ENCODE measurements at places on chromosomes 3 and 15. TPM values are rescaled to one million over a fixed set of nuclear protein-coding genes. Genes with fewer than 3 reads are reported as not detected.

Gene C2CD4B
- 0.23 TPM for total RNA-seq

Gene PP2D1
- total RNA-seq = not detected

Gene TNFAIP8L3
- not detected for total RNA-seq

- H3K4me3 ChIP-seq = no peak overlapping the region
- H3K4me1 ChIP-seq = peaks cover 2% of the 10 kb centered on the region
- DNase-seq = no peak
- no peaks in the 10 kb centered on the region for H3K27me3 ChIP-seq
These were observed 138.0 kb upstream of the P2RY1 start for GRCh38 chr3:152696962-152697361.

DNA sequence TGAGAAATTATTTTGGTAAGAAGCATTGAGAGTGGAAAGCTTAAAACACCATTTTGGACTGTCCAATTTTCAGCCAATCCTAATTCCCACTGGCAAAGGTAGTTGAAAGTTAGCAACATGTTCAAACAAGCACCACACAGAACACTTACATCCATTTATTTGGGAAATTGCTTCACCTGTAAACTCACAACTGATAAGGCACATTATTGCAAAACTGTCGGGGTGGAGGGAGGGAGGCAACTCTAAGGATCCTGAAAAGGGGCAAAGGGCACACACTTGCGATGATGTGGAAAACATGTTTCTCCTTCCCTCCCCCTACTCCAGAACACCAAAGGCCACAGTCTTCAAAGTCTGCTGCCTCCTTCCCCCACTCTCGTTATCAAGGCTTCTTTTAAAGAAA lies 9.4 kb downstream of the TMEM41A start:
- peaks cover 19% of the 10 kb centered on the region for H3K4me1 ChIP-seq
- peaks cover 37% of the 10 kb centered on the region for H3K36me3 ChIP-seq
- H3K27me3 ChIP-seq = no peaks in the 10 kb centered on the region

DNA sequence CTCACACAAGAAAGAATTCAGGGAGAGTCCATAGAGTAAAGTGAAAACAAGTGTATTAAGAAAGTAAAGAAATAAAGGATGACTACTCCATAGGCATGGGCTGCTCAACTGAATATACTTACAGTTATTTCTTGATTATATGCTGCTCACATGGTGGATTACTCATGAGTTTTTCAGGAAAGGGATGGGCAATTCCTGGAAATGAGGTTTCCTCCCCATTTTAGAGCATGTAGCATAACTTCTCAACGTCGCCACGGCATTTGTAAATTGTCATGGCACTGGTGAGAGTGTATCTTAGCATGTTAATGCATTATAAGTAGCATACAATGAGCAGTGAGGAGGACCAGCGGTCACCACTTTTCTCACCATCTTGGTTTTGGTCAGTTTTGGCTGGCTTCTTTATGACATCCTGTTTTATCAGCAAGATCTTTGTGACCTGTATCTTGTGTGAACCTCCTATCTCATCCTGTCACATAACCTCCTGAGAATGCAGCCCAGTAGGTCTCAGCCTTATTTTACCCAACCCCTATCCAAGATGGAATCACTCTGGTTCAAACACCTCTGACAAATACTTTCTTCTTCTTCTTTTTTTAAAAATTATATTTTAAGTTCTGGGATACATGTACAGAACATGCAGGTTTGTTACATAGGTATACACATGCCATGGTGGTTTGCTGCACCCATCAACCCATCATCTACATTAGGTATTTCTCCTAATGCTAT lies 849.7 kb downstream of the TBL1XR1 start:
- no peak overlapping the region for H3K27ac ChIP-seq
- H3K4me1 ChIP-seq = no peaks in the 10 kb centered on the region
- DNase-seq = no peak
- no peak overlapping the region for H3K4me3 ChIP-seq
- H3K27me3 ChIP-seq = no peaks in the 10 kb centered on the region

DNA sequence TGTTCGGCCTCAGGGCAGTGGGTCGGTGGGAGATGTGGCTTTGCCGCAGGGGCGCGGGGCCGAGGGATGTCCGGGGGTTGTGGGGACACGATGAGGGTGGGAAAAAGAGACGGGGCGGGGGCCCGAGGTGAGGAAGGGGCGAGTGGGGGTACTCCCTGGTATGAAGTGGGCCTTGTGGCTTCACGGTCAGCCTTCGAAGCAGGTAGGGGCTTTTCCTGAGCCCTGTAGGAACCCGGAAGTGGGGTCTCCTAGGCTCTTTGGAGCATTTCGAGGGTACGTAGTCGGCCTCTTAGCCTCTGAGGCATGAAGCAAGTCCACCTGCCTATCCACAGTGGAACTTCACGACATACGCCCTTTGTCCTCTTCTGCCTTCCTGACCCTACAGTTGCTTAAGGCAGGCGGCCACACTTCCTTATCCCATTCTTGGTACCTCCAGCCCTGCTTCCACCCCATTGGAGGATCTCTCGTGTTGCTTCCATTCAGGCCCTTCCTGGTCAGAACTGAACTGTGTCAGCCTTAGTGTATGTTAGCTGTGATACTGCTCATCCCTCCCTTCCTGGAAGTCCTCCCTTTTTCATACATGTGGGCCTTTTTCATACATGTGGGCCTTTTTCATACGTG lies 389 bp downstream of the ARPC4 start:
- peak overlapping the region; percentile 99 for H3K27ac ChIP-seq
- no peaks in the 10 kb centered on the region for H3K27me3 ChIP-seq
- peak overlapping the region; percentile 97 for H3K4me3 ChIP-seq
- peaks cover 68% of the 10 kb centered on the region for H3K36me3 ChIP-seq

DNA sequence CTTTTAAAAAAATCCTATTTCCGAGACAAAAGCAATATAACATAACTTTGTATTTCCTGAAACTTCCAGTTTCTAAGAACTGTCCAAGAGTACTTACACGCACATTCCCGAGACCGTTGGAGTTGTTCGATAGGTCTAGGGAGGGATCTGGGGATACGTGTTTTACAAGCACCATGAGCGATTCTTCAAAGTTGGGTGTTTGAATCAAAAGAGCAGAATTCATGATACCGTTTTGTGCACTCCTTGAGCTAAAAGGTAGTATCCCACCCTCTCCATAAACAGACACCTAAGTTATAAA lies 700 bp upstream of the EDEM1 start:
- H3K27me3 ChIP-seq = no peaks in the 10 kb centered on the region
- peaks cover 28% of the 10 kb centered on the region for H3K36me3 ChIP-seq
- peaks cover 27% of the 10 kb centered on the region for H3K4me1 ChIP-seq
- DNase-seq = no peak

Gene ZNF501
- total RNA-seq = 2.0 TPM

DNA sequence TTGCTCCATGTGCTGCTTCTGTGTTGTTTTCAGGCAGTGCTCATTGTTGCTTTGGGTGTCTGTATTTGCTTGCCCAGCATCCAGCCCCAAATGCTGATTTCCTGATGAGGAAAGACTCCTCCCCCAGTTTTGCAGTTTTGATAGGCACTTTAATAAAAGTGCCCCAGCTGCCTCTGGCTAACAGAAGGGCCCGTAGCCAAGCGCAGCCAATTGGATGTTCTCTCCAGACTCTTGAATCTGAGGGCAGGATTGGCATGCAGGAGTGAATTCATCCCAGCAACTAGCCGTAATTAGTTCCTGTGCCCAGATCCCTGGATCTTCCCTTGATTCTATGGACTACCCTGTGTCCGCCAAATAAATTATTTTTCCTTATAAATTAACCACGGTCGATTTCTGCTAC lies 14.8 kb upstream of the SEMA5B start:
- DNase-seq = no peak

Gene XCR1
- total RNA-seq = not detected

- no peaks in the 10 kb centered on the region for H3K36me3 ChIP-seq
- no peak overlapping the region for H3K27ac ChIP-seq
- H3K4me1 ChIP-seq = no peaks in the 10 kb centered on the region
- H3K27me3 ChIP-seq = no peaks in the 10 kb centered on the region
These were observed 121.6 kb upstream of the GRM7 start for GRCh38 chr3:6739288-6739687.

DNA sequence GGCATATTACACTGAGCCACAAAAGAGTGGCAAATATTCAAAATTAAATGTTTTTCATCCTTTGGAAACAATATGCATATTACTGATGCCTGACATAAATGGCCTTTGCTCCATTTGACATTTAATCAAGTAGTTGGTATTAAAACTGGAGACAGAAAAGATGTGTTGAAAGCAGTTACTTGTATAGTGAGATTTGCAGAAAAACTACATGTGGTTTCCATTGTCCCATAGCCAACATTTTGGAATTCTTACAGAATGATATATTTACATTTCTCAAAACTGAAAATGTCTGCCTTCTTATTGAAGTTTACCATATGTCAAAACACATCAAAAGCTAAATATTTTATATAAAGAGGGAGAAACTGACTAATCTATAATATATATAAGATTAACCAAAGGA lies 21.6 kb downstream of the SHOX2 start:
- H3K4me1 ChIP-seq = no peaks in the 10 kb centered on the region
- H3K4me3 ChIP-seq = no peak overlapping the region
- no peak for DNase-seq
- H3K27ac ChIP-seq = no peak overlapping the region
- H3K36me3 ChIP-seq = no peaks in the 10 kb centered on the region

- peaks cover 3% of the 10 kb centered on the region for H3K27me3 ChIP-seq
- H3K4me1 ChIP-seq = peaks cover 4% of the 10 kb centered on the region
- H3K36me3 ChIP-seq = no peaks in the 10 kb centered on the region
These were observed 133.0 kb upstream of the NECTIN3 start for GRCh38 chr3:110938629-110939028.

DNA sequence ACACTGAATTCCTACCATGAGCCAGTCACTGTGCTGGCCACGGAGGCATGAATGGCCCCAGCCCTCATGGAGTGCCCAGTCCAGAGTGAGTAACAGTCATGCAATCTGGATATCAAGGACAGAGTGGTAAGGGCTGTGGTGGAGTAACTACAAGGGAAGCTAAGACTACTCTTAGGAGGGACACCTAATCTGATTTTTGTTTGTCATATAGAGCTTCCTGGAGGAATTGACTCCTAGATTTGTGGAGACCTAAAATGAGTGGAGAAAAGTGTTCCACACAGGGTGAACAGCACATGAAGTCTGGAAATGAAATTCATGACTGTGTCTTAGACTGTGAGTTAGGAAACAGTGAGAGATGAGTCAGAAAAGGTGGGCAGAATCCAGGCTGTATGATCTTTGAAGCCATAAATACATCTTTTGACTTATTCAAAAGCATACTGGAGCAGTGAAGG lies 219.9 kb downstream of the NFKBIZ start:
- peaks cover 2% of the 10 kb centered on the region for H3K36me3 ChIP-seq
- H3K4me1 ChIP-seq = peaks cover 4% of the 10 kb centered on the region
- DNase-seq = no peak
- peaks cover 2% of the 10 kb centered on the region for H3K27me3 ChIP-seq
- no peak overlapping the region for H3K4me3 ChIP-seq
- no peak overlapping the region for H3K27ac ChIP-seq

Gene IQCF5
- not detected for total RNA-seq

GRCh38 chr3:94173673-94174434 lies 111.0 kb downstream of the NSUN3 start:
- no peaks in the 10 kb centered on the region for H3K36me3 ChIP-seq
- no peak overlapping the region for H3K27ac ChIP-seq
- no peak for DNase-seq
- H3K4me3 ChIP-seq = no peak overlapping the region

Gene EXD1
- total RNA-seq = not detected

Gene SLC24A5
- not detected for total RNA-seq

- peaks cover 10% of the 10 kb centered on the region for H3K4me1 ChIP-seq
- DNase-seq = no peak
- no peak overlapping the region for H3K4me3 ChIP-seq
- no peaks in the 10 kb centered on the region for H3K36me3 ChIP-seq
- no peak overlapping the region for H3K27ac ChIP-seq
These were observed 56.8 kb upstream of the SPATA12 start for GRCh38 chr3:57003676-57004075.

DNA sequence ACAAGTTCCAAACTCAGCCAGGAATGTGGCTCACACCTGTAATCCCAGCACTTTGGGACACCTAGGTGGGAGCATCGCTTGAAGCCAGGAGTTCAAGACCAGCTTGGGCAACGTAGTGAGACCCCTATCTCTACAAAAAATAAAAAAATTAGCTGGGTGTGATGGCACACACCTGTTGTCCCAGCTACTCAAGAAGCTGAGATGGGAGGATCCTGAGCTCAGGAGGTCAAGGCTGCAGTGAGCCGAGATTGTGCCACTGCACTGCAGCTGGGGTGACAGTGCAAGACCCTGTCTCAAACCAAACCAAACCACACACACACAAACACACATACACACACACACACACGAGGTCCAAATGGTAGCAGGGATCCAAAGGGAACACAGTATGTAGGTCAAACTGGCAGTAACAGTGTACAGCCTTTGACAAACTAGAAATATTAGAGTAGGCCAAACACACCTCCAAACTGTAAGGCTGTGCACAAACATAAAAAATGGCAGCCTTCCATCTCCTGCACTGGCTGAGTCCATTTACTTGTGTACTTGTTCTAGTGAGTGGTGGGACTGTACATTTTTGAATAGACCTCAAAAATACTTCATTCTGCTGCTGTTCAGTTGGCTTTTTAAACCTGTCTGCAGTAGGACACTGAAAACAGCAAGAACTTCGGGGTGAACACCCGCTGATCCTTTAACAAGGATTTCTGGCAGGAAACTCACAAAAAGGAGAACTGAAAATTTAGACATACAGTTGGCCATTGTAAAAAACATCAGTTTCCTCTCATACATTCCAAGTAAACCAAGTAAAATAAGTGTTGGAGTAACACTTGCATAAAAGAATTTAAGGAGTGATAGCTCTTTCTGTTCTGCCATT lies 33.6 kb downstream of the INTS14 start:
- H3K27me3 ChIP-seq = no peaks in the 10 kb centered on the region
- no peak overlapping the region for H3K27ac ChIP-seq
- H3K4me3 ChIP-seq = no peak overlapping the region
- peaks cover 49% of the 10 kb centered on the region for H3K36me3 ChIP-seq

DNA sequence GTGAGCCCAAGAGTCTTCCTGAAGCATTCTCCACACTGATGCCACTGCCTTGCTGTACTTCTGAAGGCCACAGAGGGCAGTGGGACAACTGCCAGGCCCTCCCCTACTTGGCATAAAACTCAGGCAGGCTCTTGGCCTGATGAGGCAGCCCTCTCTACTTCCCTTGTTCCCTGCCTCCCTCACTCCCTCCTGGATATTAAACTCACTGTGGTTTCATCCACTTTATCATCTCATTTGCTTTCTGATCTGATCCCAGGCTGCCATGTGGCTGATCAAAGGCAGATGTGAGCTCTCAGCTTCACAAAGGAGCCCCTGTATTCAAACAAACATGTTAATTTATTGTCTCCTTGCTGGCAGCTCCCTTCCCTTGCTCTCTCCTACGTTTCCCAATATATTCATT lies 533.5 kb downstream of the IGSF11 start:
- no peaks in the 10 kb centered on the region for H3K27me3 ChIP-seq
- DNase-seq = no peak
- H3K4me3 ChIP-seq = no peak overlapping the region
- H3K36me3 ChIP-seq = no peaks in the 10 kb centered on the region
- no peak overlapping the region for H3K27ac ChIP-seq
- H3K4me1 ChIP-seq = no peaks in the 10 kb centered on the region

DNA sequence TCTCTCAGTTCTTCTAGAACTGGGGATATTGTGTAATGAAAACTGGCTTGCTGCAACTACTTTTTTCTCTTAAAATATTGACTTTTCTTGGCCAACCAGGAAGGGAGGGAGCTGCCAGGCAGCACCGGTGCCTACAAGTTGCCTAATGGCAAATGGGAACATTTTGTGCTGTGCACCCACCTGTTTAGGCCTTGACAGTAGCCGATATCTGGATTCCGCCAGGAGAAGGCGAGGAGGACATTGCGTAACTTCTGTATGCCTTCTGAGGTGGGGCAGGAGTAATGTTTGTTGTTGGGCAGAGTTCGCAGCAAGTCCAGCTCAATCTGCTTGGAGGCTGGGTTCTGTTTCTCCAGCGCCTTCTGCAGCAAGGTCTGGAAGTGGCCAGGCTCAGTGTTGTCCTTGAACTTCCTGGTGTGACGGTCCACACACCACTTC lies 64.9 kb downstream of the TBC1D2B start:
- no peak for DNase-seq
- H3K4me1 ChIP-seq = peaks cover 3% of the 10 kb centered on the region
- H3K27ac ChIP-seq = no peak overlapping the region
- peaks cover 75% of the 10 kb centered on the region for H3K36me3 ChIP-seq
- H3K27me3 ChIP-seq = no peaks in the 10 kb centered on the region

Measured in activated CD4-positive, alpha-beta memory T cell treated with anti-CD3 and anti-CD28 coated beads, Interleukin-2, amount 10 ng/mL, durations not matched to agents 7 days and 5 days (primary cell).